Hepatic stellate cell (primary cell): ENCODE measurements at places on chromosomes 13 and 19.

DNA sequence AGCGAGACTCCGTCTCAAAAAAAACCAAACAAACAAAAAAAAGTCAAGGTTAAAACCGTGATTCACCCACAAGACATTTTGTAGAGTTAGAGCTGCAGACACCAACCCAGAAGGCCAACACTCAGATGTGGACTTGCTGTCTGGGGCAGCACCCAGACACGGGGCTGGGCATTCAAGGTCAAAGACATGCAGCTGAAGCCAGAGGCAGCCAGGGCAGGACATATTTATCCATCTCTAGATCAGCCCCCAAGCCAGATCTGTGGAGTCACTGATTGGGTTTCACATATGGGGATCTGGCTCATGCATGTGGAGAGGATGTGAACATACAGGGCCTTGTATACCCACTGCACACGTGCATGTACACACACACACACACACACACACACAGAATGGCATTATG is 3.6 kb downstream of the KLK15 start:
- DNase-seq: no peak

GRCh38 chr13:106381091-106381490 is 154.4 kb downstream of the EFNB2 start:
- no peak for DNase-seq

- no peak for DNase-seq
These were observed 27.5 kb upstream of the ANKRD10 start for GRCh38 chr13:110942248-110942981.

- no peak for DNase-seq
These were observed 26.8 kb upstream of the CEACAM21 start for GRCh38 chr19:41548954-41549688.

- no peak for DNase-seq
These were observed 1637.4 kb downstream of the PCDH9 start for GRCh38 chr13:65592731-65593130.

DNA sequence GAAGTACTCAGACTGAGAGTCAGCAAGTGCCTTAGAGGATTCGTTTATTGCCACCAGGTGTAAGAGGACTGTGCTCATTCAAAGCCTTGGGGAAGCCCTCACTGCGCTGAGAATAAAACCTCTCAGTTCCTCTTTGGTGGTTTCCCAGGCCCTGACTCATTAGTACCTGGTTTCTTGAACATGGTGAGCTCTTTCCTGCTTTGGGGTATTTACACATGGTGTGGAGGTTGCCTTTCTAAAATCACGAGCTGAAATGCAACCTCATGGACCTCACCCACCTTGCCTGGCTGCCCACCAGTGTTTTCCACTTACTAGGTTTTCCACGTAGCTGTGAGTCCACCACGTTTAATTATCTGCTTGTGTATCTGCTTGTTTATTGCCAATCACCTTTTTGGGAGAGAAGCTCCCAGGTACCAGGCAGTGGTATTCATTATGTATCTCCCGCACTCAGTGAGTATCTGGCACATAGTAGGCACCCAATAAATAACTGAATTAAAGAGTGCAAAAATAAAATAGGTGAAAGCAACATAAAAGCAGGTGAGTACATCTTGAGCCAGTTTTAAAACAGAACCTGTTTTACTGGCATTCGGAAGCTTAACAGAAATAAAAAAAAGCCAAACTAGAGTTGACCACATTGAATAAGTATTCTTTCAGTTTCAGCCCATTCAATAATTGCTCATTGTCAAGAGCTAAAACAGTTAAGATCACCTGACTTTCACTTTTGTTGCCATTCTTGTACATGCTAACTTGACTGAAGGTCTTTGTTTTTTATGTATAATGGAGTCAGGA is 533.0 kb downstream of the MYO16 start:
- DNase-seq: no peak

GRCh38 chr19:48310227-48310626 is 15.1 kb upstream of the EMP3 start:
- no peak for DNase-seq

- DNase-seq: no peak
These were observed 3.9 kb downstream of the UPF3A start for GRCh38 chr13:114285166-114285808.

- no peak for DNase-seq
These were observed 29.2 kb downstream of the MYH14 start for GRCh38 chr19:50232600-50232999.
